NCI-H69 (cell line): ENCODE measurements at places on chromosomes 12 and 14.
A peak's percentile ranks its signal among the peaks of the same experiment; 100 is the strongest.

DNA sequence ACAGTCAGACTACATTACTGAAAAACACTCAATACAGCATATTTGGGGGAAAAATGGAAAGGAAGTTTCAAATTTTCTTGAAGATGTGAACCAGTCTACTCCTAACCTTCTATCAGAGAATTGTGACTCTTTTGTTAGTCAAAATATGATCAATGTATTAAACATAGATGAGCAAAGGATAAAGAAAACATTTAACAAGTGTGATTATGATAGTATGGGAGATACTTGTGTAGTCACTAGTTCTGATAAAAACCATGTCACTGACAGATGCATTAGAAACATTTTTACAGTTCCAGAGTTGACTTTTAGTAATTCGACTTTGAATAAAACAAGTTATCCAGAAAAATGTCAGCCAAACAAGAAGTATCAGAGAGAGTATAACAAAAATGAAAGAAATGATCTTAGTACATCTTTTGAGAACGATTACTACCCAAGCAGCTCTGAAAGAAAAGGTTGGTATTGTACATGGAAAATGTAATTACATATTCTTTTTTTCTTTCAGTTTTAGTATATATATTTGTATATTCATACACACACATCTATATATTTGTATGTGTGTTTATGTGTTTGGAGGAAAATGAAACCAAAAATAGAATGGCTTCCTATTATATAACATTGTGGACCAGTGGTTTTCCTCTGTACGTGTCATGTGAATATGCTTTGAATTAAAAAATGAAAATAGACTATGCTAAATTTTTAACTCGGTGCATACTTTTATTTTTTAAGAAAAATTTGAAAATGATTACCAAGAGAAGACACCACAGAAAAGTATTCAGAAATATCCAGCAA, 63.3 kb upstream of the ABCD2 start:
- DNase-seq, result no peak

- peak; percentile 97 for DNase-seq
These were observed 37.5 kb upstream of the CORO1C start for GRCh38 chr12:108768591-108769500.

DNA sequence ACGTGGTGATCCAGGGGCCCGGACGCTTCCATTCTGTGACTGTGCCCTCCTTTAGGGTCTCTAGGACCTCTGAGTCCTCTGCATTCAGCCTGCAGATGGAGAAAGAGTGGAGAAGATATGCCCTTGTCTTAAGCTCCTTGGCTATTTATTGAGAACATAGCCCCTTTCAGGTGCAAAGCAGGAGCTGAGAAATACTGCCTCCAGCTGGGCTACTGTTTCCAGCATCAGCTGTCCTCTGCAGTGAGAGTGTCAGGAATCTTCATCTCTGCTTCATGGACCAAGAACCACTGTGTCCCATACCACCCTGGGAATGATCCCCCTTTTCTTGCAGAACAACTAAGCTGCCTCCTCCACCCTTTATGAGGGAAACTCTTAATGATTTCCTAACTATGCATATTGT, 47.8 kb upstream of the CEP83 start:
- DNase-seq, result no peak

GRCh38 chr12:115000038-115000437, 316.1 kb upstream of the TBX3 start:
- peak; percentile 49 for DNase-seq

GRCh38 chr14:74980398-74980730, 22.4 kb upstream of the EIF2B2 start:
- peak; percentile 81 for DNase-seq

DNA sequence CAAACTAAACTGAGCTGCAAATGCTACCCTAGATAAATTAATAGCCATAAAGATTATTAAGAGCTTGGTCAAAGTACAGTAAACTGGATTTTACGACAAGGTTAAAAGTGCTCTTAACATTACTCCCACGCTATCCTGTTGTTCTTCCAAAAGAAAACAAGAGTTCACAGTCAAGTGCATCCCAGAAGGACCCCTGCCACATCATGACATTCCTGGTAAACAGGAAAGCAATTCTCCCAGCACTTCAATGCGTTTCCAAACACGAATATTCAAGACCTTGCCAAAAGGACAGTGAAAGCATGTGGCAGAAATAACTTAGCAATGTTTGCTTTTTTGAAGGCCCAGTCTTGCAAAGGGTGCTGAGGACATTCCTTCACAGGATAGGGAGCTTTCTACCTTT, 11.2 kb downstream of the SPRING1 start:
- no peak for DNase-seq

GRCh38 chr12:11085419-11085818, 6.7 kb downstream of the TAS2R43 start:
- DNase-seq, result no peak

DNA sequence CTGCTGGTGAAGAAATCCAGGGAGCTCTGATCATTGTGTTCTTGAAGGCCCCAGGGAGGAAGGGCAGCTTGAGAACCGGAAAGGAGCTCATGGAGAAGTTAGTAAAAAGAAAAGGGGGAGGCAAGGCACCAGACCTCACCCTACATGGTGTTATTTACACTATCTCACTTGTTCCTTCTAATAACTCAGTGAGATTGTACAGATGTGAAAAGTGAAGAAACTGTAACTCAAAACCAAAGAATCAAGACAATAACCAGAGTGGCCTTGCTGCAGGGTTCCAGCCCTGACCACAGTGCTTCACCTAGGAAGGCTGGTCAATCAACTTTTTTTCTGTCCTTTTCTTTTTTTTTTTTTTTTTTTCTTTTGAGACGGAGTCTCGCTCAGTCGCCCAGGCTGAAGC, 353.6 kb downstream of the TMTC2 start:
- no peak for DNase-seq
